ENCODE measurements at places on chromosomes 1 and 21.

GRCh38 chr1:155320661-155321617, at the start of gene RUSC1:
Gene RUSC1 (plus strand): TSS chr1:155320894. CDS start chr1:155321774, 880 bp downstream.
- DNase-seq, result peak; percentile 83

- no peak for DNase-seq
These were observed 6.1 kb upstream of the PHLDA3 start for GRCh38 chr1:201475130-201475529.

DNA sequence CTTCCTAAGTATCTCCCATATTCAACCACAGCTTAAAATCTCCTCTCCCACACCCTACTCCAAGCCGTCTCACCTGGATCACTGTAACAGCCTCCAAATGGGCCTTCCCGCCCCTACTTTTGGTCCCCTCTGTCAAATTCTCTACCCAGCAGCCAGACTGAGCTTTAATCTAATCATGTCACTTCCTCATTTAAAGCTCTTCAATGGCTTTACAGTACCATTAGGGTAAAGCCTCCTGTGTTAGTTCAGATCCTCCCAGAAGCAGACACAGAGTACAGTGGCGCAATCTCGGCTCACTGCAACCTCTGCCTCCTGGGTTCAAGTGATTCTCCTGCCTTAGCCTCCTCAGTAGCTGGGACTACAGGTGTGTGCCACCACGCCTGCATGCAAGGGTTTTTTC, 46.8 kb upstream of the PSEN2 start:
- DNase-seq, result no peak

GRCh38 chr1:22646384-22646783, 3.0 kb downstream of the C1QC start:
- DNase-seq, result no peak

DNA sequence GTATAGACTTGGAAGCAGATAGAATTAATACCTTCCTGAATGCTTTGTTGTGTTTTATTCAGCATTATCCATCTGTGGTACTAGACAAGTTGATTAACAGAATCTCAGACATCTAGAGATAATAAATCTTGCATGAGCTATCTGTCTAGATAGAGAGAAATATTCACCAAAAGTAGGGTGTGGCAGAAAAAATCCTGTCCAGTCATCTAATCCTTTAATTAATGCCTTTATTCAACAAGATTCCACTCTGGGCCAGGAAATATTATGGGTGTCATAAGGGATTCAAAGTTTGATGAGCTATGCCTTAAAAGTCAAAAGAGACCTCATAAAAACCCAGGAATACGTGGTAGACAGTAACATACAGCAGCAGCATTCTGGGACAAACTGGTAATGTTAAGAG, 601.2 kb downstream of the LMO4 start:
- no peak for DNase-seq
